ENCODE measurements at places on chromosomes 12 and 14. TPM values are rescaled to one million over a fixed set of nuclear protein-coding genes. Genes with fewer than 3 reads are reported as not detected.

The IFNG-AS1 gene
- total RNA-seq: 0.07 TPM

The PIWIL1 gene
- total RNA-seq: not detected

The PIK3C2G gene
- not detected for total RNA-seq

The IL31 gene
- total RNA-seq: not detected

The INHBC gene
- total RNA-seq: not detected

The ITGB7 gene
- total RNA-seq: 0.40 TPM

The ISM2 gene
- 3.2 TPM for total RNA-seq

The SLC25A21 gene
- total RNA-seq: 0.39 TPM

The KCNA5 gene
- total RNA-seq: not detected

The POTEM gene
- not detected for total RNA-seq

The KIF5A gene
- total RNA-seq: 2.1 TPM

The NEUROD4 gene
- not detected for total RNA-seq

The FLVCR2 gene
- total RNA-seq: 0.69 TPM

The CD163L1 gene
- 2.6 TPM for total RNA-seq

The TAS2R8 gene
- total RNA-seq: not detected

The RHOF gene
- 2.2 TPM for total RNA-seq

The FOXN4 gene
- total RNA-seq: not detected

The MSRB3 gene
- 91.8 TPM for total RNA-seq

The ZNF385A gene
- 1.8 TPM for total RNA-seq

The KRT71 gene
- total RNA-seq: not detected

The SYT1 gene
- total RNA-seq: 25.2 TPM

The ADAM20 gene
- 2.4 TPM for total RNA-seq

The SINHCAF gene
- total RNA-seq: 9.8 TPM

The CMKLR1 gene
- total RNA-seq: 5.4 TPM

The RHEBL1 gene
- 0.59 TPM for total RNA-seq

The NTS gene
- 0.39 TPM for total RNA-seq

The TAS2R14 gene
- total RNA-seq: 4.3 TPM

The ZC3H14 gene
- 59.0 TPM for total RNA-seq

The IL26 gene
- 2.0 TPM for total RNA-seq

The KLHL33 gene
- total RNA-seq: 0.03 TPM

The COX8C gene
- not detected for total RNA-seq

The SDSL gene
- 4.9 TPM for total RNA-seq

The KRT4 gene
- total RNA-seq: not detected

The NANOG gene
- total RNA-seq: not detected

The GLT8D2 gene
- total RNA-seq: 41.9 TPM

The RNU6-8 gene
- not detected for total RNA-seq

The ZDHHC22 gene
- not detected for total RNA-seq

The CLEC9A gene
- total RNA-seq: not detected

The OTOGL gene
- total RNA-seq: 0.07 TPM
